ENCODE measurements at places on chromosomes 1 and 21.
A peak's percentile ranks its signal among the peaks of the same experiment; 100 is the strongest.

DNA sequence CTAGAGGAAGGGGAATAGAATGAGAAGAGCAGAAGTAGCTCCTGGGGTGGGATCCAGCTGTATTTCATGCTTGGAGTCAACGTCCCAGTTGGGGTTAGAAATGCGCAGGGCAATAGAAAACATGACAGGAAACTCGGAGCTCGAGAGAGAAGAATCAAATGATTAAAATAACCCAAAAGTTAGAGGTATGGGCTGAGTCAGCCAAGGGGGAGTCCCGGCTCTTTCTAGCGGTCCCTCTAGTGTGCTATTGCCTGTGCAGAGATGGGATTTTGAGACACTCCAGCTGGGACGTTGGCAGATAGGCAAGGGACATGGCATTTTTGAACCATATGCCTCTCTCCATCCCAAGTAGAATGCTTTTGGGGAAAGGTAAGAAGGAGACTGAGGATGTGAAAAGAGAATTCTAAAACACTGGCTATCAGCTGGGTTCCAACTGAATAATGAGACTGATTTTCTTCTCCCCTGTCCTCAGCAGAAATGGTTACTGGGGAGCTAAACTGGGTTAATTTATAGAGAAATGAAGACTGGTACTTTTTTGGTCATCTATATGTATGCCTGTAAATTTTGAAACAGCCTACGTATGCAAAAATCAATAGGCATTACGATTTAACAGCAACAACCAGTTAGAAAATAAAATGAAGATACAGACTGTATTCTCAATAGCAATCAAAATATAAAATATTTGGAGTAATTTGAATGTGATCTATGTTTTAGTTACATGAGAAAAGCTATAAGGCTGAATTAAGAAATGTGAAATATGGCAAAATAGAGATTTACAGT, 7.0 kb upstream of the VPS26C start:
- no peak for DNase-seq

- DNase-seq: no peak
These were observed 75.2 kb downstream of the KIFAP3 start for GRCh38 chr1:169999331-169999741.

DNA sequence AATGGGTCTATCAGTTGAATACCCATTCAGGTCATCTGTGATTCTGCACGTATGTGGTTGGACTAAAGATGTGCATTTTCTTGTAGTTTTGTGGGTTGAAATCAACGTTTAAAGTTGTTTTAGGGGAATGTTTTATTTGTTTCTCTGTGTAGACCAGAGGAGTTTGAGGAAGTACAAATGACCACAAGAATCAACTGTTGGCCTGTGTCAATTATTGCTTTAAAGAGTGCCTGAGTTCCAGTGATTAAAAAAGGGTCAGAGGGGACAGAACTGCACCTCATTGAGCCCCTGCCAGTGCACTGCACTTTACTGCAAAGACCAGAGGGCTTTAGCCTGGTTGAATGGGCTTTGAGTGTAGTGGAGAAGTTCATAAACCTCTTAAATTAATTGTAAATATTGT, 190.3 kb downstream of the VPS13D start:
- no peak for DNase-seq

DNA sequence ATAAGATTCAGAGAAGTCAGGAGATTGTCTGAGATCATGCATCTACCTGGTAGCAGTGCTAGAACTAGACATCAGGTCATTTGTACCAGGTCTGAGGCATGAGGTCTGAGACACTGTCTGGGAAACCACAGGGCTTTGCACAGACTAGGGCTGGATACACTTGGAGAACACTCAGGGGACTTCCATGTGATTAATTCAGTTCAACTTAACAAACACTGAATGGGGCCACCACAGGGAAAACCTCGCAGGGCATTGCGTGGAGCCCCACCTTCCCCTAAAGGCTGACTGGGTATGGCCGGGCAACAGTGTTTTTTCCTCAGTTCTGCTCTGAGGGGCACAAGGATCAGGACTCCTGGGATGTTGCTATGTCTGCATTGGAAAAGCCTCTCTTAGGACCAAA, 86.5 kb upstream of the WARS2 start:
- DNase-seq: no peak

- no peak for DNase-seq
These were observed 10.6 kb upstream of the SYT14 start for GRCh38 chr1:209927466-209927865.

DNA sequence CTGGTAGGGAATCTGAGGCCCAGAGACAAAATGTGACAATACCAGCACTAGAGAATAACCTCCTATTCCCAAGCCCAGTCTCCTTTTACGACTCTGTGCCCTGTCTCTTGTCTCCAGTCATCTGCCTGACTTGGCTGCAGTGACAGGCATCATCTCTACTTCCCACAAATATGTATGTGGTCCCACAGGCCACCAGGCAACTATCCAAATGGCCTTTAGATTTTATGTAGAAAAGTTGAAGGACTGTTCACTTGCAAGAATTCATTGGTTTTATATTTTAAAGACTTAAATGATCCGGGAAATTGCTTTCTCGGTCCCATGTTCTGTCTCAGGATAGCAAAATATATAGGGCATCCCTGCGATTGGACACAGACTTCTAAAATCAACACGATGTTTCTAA, 11.6 kb downstream of the KRTAP24-1 start:
- no peak for DNase-seq

GRCh38 chr1:19960591-19960990, 18.8 kb downstream of the PLA2G2A start:
- no peak for DNase-seq

- no peak for DNase-seq
These were observed 145.2 kb downstream of the TNR start for GRCh38 chr1:175597969-175598765.

DNA sequence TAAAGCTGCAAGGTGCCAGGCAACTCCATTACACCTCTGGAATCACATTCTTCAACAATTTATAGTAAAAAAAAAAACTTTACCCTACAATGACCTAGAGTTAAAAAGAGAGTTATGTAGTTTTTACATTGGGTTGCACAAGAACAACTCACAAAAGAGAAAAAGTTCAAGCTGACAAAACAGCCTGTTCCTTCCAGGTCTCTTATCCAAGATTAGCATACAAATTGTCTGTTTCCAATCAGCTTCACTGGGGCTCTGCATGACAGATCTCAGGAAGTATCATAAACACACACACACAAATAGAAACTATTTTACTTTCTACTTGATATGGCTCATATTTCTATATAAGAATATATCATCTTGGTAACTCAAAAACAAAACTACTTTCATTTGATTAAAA, 154.6 kb downstream of the PCNX2 start:
- no peak for DNase-seq

- DNase-seq: no peak
These were observed 47.8 kb upstream of the PCBP3 start for GRCh38 chr21:45595574-45596295.

DNA sequence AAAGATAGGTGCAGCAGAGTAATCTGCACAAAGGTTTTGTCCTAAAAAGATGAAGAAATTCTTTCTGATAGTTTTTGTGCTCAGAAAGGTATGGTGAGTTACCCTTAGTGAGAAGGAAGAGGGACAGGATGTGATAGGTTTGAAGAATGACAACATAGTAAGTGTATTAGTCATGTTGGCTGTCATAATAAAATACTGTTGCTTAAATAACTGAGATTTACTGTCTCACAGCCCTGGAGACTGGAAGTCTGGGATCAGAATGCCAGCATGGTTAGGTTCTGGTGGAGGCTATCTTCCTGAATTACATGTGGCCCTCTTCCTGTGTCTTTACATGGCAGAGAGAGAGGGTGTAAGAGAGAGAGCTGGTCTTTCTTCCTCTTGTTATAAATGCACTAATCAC, 965.2 kb downstream of the TTLL7 start:
- no peak for DNase-seq

DNA sequence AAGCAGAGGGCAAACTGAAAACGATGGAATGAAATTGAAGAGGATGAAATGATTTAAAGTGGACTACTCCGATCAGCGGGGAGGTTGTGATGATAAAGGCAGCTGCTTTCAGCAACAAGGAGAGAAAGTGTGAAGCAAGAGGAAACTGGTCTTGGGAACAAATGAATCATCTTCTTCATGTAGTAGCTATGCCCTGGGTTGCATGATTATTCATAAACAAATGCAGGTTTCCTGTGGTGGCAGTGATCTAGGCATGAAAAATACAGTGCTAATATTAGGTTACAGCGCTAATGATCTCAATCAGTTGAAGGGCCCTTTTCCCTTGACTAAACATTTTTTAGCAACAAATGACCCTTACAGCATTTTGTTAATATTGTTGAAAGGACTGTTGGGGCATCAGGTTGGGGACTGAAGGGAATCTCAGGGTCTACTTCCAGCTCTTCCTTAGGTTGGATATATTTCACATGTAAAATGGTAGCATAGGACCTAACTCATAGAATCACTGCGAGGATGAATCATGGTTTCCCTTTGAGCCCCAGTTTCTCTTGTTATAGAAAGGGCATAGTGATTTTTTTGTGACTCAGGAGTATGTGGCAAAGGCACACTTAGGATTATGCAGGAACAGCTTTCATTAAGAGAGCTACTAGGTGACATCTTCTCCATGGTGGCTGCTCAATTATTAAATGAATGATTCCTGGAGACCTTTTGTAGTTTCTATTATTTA, 1.9 kb upstream of the ZFYVE9 start:
- peak; percentile 35 for DNase-seq

DNA sequence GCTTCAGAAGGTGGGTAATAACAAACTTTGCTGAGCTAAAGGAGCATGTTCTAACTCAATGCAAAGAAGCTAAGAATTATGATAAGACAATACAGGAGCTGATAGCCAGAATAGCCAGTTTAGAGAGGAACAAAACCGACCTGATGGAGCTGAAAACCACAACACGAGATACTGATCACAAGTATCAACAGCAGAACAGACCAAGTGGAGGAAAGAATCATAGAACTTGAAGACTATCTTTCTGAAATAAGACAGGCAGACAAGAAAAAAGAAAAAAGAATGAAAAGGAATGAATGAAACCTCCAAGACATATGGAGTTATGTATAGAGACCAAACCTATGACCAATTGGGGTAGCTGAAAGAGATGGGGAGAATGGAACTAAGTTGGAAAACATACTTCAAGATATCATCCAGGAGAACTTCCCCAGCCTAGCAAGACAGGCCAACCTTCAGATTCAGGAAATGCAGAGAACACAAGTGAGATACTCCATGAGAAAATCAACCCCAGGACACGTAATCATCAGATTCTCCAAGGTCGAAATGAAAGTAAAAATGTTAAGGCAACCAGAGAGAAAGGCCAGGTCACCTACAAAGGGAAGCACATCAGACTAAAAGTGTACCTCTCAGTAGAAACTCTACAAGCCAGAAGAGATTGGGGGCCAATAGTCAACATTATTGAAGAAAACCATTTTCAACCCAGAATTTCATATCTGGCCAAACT, 20.5 kb downstream of the CD84 start:
- DNase-seq: no peak

GRCh38 chr1:188670837-188671236, 1806.8 kb downstream of the BRINP3 start:
- no peak for DNase-seq

- DNase-seq: no peak
These were observed 197.4 kb downstream of the FGGY start for GRCh38 chr1:59494145-59494833.

DNA sequence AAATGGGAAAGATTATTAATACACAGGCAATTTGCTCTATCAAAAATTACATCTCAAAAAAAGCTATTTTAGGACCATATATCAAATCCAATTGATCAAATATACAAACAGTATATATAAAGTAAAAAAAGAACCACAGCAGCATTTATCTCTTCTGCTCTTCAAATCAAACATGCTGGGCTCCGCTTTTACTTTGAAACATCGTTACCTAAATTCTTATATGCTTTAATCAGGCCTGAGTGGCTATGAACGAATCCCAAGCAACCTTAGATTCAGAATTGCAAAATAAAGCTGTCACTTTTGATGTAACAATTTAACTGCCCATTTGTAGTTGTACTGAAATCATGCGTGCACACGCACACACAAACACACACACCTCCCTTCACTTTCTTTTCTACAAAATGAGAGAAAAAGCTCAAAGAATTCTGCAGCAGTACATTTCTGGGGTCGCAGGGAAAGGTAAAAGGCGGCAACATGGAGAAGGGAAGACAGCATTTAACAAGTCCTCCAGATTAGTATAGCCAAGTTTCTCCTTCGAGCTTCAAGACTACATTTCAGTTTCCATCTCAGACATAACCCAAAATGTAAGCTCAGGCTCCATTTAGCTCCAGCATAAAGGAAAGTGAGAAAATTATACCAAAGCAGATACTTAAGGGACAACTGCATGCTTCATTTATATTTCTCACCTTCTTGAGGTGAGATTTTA, 92.2 kb upstream of the TTC39A start:
- no peak for DNase-seq

DNA sequence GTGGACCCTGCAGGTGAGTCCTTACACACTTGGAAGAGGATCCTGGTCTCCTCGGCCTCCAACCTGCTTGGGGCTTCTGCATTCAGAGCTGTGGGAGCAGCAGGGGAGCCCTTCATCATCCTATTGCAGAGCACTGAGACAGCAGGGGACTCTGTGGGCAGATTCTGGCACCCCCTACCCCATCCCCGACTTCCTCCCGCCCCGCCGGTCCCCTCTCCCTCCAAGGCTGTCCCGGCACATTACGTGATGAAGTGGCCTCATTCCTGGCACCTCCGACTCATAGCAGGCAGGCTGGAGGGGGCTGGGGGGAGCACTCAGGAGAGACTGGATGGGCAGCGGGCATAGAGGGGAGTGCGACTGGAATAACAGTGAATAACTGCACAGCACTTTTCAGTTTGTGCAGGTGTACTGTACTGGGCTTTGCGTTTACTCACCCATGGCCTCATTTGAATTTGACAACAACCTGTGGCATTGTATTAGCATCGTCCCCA, 394.1 kb downstream of the MATN1 start:
- DNase-seq: no peak

DNA sequence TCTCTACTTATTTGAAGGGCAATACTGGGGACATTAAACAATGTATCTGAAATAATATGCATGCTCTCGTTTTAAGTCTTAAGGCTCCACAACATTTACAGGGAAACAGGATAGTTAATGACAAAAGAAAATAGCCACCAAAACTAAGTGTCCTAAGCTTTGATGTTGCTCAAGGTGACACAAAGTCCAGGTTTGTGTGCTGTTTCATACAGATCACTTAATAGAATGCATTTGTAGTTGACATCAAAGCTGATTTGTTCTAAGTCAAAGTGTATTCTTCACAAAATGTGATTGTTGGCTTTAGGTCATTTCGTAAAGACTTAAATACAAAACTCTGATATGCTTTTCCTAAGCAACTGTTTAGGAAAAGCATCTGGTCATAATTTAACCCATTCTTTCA, 37.5 kb upstream of the MTR start:
- DNase-seq: no peak

- DNase-seq: no peak
These were observed 427.6 kb downstream of the SETD4 start for GRCh38 chr21:35632711-35633110.

DNA sequence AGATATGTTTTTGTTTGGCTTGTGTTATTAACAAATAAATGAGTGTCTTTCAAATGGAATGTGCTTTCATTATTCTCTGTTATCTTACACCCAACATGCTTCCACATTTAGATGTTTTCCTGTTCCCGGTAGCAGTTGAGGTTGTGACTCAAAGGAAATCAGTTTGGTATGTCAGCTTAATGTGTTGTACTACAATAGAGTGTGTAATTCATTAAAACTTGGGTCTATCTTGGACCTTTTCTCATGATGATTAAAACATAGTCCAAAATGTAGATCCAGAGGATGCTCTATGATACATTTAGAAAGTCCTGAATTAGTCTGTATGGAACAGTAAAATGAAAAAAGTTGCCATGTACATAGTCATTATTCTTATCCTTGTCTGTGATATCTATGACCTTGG, 26.7 kb downstream of the RTCA start:
- DNase-seq: no peak
